ENCODE measurements at places on chromosomes 5 and 9. TPM values are rescaled to one million over a fixed set of nuclear protein-coding genes. Genes with fewer than 3 reads are reported as not detected.

GRCh38 chr5:74122175-74122574, 496.2 kb downstream of the ARHGEF28 start:
- no peak for DNase-seq

GRCh38 chr9:87573841-87574342, 76.2 kb downstream of the DAPK1 start:
- no peak for DNase-seq

GRCh38 chr5:17355586-17356346, 138.3 kb downstream of the BASP1 start:
- DNase-seq, result peak; percentile 57

- no peak for DNase-seq
These were observed 36.2 kb upstream of the ROR2 start for GRCh38 chr9:91986248-91986647.

Gene DOK3
- 6.0 TPM for total RNA-seq

GRCh38 chr9:127566351-127567001, 45.6 kb upstream of the STXBP1 start:
- peak; percentile 59 for DNase-seq

GRCh38 chr9:133845440-133845839, 107.3 kb upstream of the SARDH start:
- no peak for DNase-seq

- DNase-seq, result no peak
These were observed 471.0 kb upstream of the MEF2C start for GRCh38 chr5:89353837-89354551.

Gene C9orf153
- not detected for total RNA-seq

- peak; percentile 5 for DNase-seq
These were observed 2.9 kb downstream of the IFNE start for GRCh38 chr9:21479152-21479702.

DNA sequence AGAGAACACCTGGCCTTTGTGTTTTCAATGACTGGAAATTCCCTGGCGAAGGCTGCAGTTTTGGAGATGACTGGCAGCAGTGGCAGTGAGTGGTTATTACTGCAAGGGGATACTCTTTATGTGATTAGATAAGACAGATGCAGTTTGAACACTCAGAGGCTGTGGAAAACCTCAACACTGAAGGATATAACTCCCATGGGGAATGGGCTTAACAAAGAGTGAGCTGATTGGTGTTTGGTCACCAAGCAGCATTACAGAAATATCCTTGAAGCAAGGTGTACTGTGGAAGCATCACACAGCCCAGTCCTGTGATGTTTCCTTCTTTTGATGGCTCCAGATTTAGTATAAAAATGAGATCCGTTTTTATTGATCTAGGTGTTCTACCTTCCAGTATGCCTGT, 490.7 kb upstream of the PTPRD start:
- DNase-seq, result no peak

Gene SLC6A7
- not detected for total RNA-seq

Gene HTR4
- not detected for total RNA-seq

GRCh38 chr9:110443146-110443865, 105.6 kb upstream of the TXNDC8 start:
- DNase-seq, result peak; percentile 73

GRCh38 chr5:10272053-10272874, 22.2 kb downstream of the CCT5 start:
- DNase-seq, result no peak

DNA sequence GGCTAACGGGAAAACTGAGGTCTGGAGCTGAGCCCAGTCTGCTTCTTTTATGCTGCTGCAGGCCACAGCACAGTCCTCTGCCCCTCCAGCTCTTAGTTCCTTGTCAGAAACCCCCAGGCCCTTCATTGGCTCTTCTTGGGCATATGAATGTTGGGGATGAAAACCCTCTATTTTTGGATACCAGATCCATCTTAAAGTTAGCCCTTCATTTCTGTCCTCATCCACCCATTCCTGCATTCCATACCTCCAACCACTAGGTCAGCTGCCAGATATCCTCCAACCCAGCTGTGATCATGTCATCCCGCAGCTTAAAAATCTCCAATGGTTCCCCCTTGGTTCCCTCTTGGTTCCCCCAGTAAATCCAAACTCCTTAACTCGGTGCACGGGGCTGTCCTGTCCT, 1.8 kb upstream of the SLC25A51 start:
- DNase-seq, result no peak

- DNase-seq, result no peak
These were observed 25.4 kb upstream of the SH3PXD2B start for GRCh38 chr5:172479784-172480115.

Gene ANKS6
- 21.8 TPM for total RNA-seq

- DNase-seq, result peak; percentile 66
These were observed at the start of gene FGF18 for GRCh38 chr5:171418982-171419687. TSS of gene FGF18 (plus strand) at chr5:171419647. CDS start at chr5:171420200, 553 bp downstream.

- DNase-seq, result no peak
These were observed 158.7 kb downstream of the EFNA5 start for GRCh38 chr5:107512029-107512428.

DNA sequence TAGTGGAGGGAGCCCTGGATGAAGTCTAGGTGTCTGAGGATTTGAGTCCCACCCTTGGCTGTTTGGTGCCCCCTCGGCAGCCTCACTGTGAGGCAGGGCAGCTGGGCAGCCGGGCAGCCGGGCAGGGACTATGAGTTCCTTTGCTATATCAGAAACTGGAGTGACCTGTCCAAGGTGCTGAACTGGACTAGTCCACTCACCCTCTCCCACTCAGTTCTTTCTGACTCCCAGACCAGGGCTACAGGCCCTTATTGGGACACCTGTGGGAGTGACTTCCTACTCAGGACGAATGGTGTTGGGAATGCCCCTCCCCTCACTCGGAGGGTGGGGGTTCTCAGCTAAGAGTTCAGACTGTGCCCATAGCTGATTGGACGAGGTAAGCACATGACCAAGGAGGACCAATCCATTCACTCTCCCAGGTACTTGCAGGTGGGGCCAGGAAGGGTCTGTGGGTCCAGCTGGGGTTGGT, 34.1 kb upstream of the RAPGEF1 start:
- peak; percentile 73 for DNase-seq

GRCh38 chr5:139100825-139101224, 97.3 kb downstream of the SIL1 start:
- DNase-seq, result peak; percentile 91

Gene TAF1L
- not detected for total RNA-seq

Gene ARID3C
- not detected for total RNA-seq

DNA sequence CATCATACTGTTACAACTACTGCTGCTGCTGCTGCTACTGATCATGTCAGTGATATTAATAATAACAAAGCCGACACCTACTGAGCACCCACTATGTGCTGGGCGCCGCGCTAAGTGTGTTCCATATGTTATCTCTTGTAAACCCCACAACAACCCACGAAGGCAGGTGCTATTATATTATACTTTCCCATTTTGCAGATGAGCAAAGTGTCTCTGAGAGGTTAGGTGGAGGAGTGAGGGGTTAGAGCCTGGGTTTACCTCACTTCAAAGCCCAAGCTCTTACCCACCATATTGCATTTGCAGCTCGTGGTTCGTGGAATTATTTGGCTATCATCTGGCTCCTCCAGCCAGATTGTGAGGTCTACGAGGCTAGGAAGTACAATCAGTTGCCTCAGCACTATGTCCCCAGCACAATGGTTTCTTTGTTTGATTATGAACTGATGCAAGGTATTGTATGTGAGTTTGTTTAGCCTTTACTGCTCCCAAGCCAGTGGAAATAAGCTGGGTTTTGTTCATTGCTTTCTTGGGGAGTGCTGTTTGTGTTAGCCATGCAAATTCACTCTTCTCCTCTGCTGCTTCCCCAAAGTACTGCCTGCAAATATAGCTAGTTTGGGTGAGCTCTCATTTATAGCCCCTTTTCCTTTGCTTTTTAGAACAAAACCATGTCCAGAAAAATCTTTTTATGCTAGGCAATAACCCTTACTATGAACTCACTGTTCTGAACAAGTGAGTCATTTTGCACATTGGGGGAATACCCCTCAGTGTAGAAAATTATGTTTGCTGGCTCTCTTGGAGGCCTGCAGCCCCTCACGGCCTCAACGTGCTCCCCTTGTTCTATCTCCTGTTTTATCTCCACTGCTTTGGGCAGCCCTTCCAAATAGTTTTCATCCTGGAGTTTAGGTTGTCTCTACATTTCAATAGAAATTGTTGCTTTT, 47.9 kb downstream of the ALG2 start:
- DNase-seq, result no peak

GRCh38 chr5:171300358-171300757, 8.7 kb upstream of the TLX3 start:
- DNase-seq, result no peak

DNA sequence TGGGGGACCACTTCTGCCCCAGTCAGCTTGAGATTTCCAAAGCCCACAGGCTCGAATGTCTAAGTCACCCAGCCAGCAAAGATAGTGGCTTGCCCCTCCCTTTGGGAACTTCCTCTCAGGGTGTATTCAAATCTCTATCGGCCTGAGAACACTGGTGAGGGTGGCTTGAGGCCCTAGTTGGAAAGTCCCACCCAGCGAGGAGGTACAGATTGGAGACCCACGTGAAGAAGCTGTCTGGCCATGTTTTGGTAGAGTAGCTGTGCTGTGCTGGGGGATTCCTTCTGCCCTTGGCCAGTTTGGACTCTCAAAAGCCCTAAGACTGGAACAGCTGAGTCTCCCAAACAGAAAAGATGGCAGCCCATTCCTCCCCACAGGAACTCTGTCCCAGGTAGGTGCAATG, 172.7 kb upstream of the RIOK2 start:
- DNase-seq, result no peak

GRCh38 chr9:99513441-99514112, 291.5 kb downstream of the SEC61B start:
- DNase-seq, result no peak

Gene DCAF10
- total RNA-seq, result 42.1 TPM

DNA sequence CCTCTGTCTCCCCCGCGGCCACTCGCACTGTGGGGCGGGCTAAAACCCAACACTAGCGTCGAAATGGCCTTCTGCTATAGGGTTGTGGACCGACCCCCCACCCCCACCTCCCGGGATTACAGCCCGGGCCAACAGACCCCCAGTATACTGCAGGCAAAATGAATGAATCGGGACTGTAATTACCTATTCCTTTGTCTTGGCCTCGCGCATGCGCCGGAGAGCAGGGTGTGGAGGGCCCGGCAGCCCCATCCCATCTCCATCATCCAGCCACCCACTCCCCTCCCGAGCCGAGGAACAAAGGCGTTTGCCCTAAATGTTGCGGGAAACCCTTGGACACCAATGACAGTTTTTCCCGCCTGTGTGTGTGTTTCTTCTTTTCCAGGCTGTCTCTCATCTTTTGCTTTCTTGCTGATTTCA, 1.6 kb downstream of the BASP1 start:
- no peak for DNase-seq

GRCh38 chr5:174834081-174834480, 109.7 kb downstream of the MSX2 start:
- no peak for DNase-seq

DNA sequence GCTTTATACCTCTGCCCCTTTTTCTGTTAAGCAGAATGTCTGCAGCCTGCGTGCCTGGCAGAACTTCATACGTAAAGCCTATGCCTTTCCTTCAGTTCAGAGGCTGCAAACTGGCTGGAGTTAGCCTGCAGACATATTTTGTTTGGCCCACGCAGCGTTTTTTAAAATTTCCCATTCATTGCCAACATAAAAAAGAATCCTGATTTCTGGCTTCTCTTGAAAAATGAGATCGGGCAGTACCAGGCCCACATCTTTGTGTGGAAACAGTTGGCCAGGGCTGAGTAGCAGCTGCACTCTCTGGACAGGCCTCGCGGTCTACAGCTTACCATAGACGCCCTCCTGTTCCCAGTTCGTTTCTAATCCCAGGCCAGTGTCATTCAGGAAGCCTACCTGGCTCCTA, 104.4 kb downstream of the SMARCA2 start:
- DNase-seq, result no peak

DNA sequence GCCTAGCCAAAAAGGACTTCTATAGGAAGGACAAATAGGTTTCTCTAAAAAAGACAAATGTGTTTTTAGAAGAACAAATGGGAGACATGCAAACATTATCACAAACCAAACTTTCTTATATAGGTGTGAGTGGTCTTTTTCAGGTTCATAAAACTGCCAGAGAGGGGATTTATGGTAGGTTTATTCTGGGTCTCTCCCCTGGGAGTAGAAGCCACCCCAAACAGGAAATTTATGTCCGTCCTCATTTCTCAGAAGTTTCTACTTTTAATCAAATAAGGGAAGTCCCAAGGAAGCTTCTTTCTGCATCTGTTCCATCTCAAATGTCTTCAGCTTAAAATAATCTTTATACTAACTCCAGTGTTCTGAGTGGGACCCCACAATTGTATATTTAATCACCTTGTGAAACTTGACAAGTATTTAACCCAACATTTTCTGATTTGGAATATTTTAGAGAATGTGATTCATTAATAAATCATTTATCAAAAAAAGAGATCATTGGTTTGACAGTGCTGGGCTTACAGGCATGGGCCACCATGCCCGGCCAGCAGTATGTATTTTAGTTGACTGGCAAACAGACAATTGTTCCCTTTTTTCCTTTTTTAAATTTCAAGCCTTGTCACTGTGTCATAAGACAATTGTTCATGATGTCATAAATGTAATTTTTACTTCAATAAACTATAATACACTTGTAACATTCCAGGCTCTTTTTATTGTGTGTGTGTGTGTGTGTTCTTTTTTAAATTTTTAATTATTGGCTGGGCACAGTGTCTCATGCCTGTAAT, 44.6 kb upstream of the GLDC start:
- no peak for DNase-seq

- peak; percentile 22 for DNase-seq
These were observed 479.9 kb downstream of the KDM4C start for GRCh38 chr9:7237473-7238246.

- DNase-seq, result no peak
These were observed 26.9 kb downstream of the TICAM2 start for GRCh38 chr5:115575167-115576070.

Gene ADRA1B
- 0.14 TPM for total RNA-seq

GRCh38 chr5:82100303-82101077, 128.7 kb downstream of the ATG10 start:
- no peak for DNase-seq

Gene GRIA1
- not detected for total RNA-seq

Gene F2RL1
- total RNA-seq, result 34.9 TPM

DNA sequence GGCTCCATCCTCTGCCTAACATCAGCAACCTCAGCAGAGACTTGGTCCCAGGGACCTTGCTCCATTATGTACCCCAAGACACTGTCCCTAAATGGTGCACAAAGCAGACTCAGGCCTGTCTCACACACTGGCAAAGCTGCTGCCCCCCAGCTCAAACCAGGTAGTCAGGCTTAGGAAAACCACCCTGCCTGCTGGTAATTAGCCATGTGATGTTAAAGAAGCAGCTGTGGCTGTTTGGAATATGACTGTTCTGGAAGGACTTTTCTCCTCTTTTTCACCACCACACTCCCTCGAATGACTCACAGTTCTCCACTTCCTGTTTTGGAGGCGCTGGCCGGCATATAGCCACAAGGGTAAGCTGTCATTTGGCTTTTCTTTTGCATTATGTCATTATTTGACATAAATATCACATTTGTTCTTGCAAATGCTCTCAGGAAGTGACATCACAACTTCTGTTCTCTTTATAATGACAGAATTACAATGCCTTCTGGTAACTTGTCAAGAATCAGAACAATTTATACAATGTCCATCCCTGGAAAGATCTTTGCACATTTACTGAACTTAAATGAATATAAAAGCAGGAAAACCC, 113.9 kb downstream of the SUSD1 start:
- DNase-seq, result peak; percentile 92

Gene SLC45A2
- not detected for total RNA-seq

Gene GADD45G
- not detected for total RNA-seq

Gene SLC22A4
- total RNA-seq, result 17.5 TPM

- no peak for DNase-seq
These were observed 106.0 kb downstream of the MVB12B start for GRCh38 chr9:126432659-126433058.
